Ureter (tissue), 1 donor: ENCODE measurements at places on chromosomes 7 and 10. TPM values are rescaled to one million over a fixed set of nuclear protein-coding genes. Genes with fewer than 3 reads are reported as not detected.
A peak's percentile ranks its signal among the peaks of the same experiment; 100 is the strongest.

CRHR2 gene
- total RNA-seq = 0.34 TPM

DNA sequence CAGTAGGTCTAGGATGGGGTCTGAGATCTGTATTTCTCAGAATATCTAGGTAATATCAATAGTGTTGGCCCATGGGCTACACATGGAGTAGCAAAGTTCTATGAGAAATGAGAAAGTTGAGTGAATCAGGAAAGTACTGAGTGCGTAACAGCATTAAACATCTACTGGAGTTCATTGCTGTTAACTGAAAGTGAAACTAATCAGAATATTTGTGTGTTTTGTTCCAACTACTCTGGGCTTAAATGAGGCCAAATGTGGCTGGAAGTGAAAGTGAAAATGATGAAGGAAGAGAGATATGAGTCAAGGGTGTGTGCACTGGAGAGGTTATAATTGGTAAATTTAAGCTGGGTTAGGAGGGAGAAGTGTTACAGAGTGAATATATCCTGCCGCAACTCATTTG, 46.5 kb downstream of the TMEM106B start:
- no peak for DNase-seq

DNA sequence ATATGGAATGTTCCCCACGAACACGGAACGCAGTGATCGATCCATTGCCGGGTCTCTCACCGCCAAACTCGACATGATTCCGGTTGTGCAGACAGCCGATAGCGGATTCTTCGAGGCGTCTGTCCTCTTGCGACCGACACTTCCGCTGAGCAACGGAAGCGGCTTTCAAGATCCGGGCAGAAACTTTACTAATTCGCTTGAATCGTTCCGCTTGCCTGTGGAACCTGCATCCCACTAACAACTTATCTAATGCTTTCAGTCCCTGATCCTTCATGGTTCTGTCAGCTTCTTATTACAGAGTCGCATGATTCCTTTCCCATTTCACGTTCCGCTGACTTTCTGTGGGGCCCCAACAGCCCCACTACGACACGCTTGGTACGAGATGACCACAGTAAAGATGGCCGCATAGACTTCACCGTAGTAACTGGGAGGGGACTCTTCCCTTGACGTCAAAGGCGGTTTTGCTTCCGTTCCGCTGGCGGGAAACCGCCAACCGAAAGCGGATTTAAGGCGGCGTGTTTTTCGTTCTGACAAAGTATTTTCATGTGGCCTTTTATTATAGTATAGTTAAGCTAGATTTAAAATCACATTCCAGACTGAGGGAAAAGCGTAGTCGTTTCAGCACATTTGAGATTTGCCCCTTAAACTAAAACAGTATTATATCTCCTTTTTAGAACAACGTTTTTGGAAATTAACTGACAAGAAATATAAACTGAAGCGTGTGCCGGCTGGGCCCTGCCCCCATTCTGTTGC, at the start of gene CSTF2T:
Gene CSTF2T, minus strand, starts transcription at position 121 of the 753 bp plus-strand sequence. Its CDS starts 46 bp downstream, at position 75.
- peak; percentile 93 for DNase-seq

DNA sequence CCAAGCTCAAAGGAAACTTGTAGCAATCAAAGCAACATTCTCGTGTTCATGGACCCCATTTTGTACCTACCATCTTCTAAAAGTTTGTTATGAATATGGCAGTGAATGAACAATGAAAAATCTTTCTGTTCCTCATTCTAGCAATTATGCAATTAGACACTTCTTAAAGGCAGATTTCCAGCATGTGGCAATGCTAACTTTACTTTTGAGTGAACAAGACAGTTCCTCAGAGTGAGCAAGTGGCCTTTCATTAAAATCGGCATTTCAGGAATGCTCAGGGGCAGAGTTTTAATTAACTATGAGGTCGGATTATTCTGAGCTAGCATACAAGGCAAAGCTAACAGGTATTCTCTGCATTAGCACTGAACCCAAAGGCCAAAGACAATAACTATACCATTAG, 48.4 kb upstream of the NFE2L3 start:
- DNase-seq = no peak

DNA sequence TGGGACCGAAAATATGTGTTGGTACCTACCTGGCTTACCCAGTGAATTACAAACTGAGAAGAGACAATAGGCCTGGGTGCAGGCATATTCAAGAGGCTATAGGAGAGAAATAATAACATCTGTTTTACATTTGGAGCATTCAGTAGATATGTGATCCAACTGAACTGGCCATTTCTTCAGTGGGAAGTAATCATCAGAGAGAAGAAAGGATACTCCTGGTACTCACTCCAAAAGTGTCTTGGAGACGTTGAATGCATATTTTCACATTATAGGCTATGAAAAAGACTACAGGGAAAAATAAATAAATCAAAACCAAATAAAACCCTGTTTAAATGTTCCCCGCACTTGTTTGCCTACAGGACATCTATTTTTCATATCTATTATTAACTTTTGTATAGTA, 1680.3 kb downstream of the REEP3 start:
- no peak for DNase-seq

DNA sequence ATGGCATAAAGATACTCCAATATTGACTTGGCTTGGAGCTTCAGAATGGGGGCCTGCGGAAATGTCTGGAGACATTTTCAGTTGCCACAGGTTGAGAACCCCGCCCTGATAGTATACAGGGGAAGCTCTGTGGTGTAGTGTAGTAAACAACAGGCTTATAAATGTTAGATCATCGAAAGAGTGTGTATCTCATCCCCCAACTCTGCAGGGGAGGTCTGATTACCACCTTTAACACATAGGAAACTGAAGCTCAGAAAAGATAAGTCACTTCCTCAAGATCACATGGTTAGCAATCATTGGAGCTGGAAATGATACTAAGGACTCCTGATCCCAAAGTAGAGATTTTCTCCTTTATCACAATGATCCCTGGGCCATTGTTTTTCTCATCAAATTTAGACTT, 144.5 kb upstream of the BMPER start:
- no peak for DNase-seq

GSTO2 gene
- total RNA-seq = 47.0 TPM

DNA sequence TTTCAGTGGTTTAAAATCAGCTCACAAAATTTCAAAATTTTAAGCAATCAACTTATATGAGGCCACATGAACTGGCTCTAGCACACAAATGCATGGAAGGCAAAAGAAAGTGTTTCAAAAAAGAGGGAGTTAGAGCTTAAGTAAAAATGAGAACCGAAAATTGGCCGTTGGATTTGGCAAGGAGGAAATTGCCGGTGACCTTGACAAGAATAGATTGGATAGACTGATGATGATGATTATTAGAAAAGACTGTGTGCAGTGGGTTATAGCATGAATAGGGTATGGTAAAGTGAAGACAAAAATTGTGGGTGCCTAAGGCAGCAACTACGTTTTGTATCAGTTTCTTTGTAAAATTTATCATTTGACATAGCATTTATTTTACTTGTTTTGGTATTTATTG, 175.7 kb downstream of the SEMA3D start:
- DNase-seq = no peak

DNA sequence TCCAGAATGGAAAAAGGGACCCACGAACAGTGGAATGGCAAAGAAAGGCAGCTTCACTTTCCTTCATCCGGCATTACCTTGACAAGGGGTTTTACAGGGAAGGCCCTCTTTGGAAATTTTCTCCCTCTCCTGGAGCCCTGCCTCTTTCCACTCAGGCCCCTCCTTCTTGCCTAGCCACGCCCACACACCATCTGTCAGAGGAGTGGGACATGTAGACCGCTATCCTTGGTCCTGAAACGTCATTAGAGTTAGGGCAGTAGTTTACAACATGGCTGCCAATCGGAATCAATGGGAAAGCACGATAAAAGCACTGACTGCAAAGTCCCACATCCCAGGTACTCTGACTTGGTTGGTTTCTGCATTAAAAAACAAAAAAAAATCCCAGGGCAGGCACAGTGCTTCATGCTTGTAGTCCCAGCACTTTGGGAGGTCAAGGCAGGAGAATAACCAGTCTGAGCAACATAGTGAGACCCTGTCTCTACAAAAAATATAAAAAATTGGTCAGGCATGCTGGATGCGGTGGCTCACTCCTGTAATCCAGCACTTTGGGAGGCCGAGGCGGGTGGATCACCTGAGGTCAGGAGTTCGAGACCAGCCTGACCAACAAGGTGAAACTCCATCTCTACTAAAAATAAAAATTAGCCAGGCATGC, 96.4 kb downstream of the MARCHF5 start:
- DNase-seq = no peak

DNA sequence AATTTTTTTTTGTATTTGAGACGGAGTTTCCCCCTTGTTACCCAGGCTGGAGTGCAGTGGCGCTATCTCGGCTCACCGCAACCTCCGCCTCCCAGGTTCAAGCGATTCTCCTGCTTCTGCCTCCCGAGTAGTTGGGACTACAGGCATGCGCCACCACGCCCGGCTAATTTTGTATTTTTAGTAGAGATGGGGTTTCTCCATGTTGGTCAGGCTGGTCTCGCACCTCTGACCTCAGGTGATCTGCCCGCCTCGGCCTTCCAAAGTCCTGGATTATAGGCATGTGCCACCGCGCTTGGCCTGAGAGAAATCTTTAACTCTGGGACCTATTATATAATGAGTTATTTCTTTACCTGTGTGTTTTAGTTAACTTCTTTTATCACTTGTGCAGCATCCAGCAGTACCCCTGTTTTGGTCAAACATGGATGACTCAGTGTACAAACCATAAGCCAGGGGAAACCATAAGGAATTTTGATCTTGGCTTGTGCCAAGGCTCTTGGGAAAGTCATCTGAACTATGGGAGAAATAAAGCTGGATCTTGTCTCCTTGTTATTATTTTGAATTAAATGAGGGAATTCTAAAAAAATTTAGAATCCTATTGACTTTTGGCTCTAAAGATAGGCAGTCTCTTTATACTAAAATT, 23.6 kb upstream of the ZRANB1 start:
- no peak for DNase-seq

GRCh38 chr7:121395494-121395960, 581 bp downstream of the FAM3C start:
- no peak for DNase-seq

WIPF3 gene
- 2.3 TPM for total RNA-seq

DNA sequence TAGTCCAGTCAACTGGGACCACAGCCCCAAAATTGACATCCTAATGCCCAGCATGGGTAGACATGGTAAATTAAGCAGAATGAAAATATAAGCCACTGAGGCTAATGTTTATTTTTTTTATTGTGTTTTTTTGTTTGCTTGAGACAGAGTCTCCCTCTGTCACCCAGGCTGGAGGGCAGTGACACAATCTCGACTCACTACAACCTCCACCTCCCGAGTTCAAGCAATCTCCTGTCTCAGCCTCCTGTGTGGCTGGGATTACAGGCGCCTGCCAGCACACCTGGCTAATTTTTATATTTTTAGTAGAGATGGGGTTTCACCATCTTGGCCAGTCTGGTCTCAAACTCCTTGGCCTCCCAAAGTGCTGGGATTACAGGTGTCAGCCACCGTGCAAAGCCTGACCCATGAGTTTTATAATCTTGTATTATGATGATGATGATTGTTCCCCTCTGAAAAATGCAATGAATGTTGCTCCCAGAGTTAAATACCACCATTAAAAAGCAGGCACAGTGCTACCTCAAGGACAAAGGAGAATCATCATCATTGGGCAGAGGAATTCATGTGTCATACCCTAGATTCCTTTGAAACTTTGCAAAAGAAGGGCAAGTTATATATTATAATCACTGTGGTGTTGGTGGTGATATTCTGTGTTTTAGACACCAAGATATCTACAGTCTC, 228.0 kb downstream of the PARD3 start:
- no peak for DNase-seq

DNA sequence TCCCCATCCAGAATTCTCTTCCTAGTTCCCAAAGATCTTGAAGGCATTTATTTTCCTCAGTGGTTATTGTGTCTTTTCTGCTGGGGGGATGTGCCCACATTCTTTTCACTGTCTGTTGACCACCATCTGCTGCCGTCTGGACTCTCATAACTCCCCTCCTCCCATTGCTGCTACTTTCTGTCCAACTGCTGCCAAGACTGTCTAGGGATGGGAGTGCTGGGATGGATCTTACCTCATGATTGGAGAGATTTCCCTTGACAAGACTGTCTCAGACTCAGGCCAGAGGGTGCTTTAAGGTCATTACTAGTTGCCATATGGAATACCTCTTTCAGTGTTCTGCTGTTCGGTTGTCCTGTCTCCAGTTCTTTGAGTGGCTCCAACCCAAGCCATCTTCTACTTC, 141.6 kb downstream of the C1GALT1 start:
- DNase-seq = no peak

- DNase-seq = no peak
These were observed 252.5 kb downstream of the RPS24 start for GRCh38 chr10:78286186-78286585.

DNA sequence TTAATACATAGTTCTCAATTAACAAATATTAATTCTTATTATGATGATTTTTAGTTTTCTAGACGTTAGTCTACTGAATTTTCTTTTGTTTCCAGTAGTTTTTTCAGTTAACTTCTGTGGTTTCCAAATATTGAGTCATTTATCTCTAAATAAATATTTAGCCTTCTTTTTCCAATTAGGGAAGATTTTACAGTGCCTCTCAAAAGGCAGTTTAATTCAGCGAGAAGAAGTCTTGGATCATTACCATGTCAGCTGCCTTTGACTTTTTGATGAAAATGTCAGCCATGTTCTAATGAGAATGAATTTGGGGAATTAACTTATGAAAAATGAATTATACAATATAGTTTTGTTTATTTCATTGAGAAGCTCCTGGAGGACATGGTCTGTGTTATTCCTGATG, 90.0 kb downstream of the CDK14 start:
- no peak for DNase-seq

IL15RA gene
- 13.5 TPM for total RNA-seq

SLC37A3 gene
- total RNA-seq = 35.8 TPM

HTRA1 gene
- 55.2 TPM for total RNA-seq

- DNase-seq = no peak
These were observed 9.8 kb downstream of the LARP4B start for GRCh38 chr10:921471-922414.

- no peak for DNase-seq
These were observed 37.4 kb downstream of the LRRC72 start for GRCh38 chr7:16564023-16564380.

GRCh38 chr7:29606830-29607229, 43.2 kb downstream of the PRR15 start:
- no peak for DNase-seq

DNA sequence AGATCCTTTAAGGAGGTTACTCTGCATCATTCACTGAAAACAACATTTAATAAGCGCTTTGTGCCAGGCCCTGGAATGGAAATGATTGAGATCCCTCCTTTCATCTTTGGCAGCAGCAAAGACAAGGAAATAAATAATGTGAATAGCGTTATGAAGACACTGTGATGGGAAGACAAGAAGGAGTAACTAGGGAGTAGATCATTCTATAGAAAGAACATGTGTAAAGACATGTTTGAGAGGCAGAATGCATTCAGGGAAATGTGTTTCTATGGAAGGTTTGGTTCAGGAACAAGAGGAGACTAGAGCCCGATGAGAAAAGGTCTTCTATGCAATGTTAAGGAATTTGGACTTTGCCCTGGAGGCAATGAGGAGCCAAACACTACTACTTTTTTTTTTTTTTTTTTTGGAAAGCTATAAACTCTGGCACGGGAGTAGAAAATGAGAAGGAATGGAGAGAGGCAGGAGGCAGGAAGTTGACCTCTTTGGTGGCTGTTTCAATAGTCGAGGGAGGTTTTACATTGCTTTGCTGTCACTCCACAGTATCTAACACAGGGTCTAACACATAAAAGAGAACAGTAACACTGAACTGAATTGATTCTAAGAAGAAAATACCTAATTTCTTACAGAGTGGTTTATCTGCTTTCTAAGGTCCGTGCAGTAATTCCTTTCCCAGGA, 44.9 kb downstream of the SMURF1 start:
- DNase-seq = no peak

- no peak for DNase-seq
These were observed 3.0 kb downstream of the ITPRID1 start for GRCh38 chr7:31516680-31517502.
